ENCODE measurements at places on chromosomes 1 and 21. TPM values are rescaled to one million over a fixed set of nuclear protein-coding genes. Genes with fewer than 3 reads are reported as not detected.

Gene PBXIP1
- 383 TPM for total RNA-seq

Gene ABCA4
- not detected for total RNA-seq

Gene MYOG
- not detected for total RNA-seq

Gene CYP4A22
- not detected for total RNA-seq

Gene SPSB1
- total RNA-seq: 1.8 TPM

Gene MPZ
- 4.1 TPM for total RNA-seq

Gene CSRP1
- 47.8 TPM for total RNA-seq

Gene GJB5
- total RNA-seq: not detected

Gene HMGCL
- total RNA-seq: 16.2 TPM

Gene CNTN2
- not detected for total RNA-seq
